ENCODE measurements at places on chromosomes 7 and 10.
A peak's percentile ranks its signal among the peaks of the same experiment; 100 is the strongest.

DNA sequence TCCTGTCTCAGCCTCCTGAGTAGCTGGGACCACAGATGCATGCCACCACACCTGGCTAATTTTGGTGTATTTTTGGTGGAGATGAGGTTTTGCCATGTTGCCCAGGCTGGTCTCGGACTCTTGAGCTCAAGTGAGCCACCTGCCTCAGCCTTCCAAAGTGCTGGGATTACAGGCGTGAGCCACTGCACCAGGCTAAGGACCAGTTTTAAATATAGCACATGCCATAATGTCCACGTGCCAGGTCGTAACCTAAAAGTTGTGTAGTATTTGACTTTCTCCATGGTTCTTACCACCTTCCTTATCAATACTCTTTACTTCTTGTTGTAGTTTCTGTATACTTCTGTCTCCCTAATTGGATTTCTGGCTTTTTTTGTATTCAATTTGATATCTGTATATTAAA is 13.3 kb downstream of the ANKIB1 start:
- no peak for DNase-seq

- DNase-seq = no peak
Observed at GRCh38 chr7:42934291-42934690, 2.1 kb downstream of the MRPL32 start.

GRCh38 chr10:77471069-77471536 is 166.5 kb downstream of the KCNMA1 start:
- DNase-seq = no peak

DNA sequence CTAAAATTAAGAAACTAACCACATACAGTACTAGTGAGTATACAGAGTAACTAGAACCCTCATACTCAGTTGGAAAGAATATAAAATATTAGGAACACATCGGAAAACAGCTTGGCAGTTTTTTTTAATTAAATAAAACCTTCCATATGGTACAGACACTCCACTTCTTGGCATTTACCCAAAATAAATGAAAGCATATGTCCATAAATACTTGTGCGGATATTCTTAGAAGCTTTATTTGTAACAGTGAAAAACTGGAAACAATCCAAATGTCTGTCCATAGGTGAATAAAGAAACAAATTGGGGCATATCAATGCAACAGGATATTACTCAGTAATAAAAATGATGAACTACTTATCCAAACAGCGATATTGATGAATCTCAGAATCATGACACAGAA is 410.0 kb downstream of the HTR7 start:
- DNase-seq = peak; percentile 7

DNA sequence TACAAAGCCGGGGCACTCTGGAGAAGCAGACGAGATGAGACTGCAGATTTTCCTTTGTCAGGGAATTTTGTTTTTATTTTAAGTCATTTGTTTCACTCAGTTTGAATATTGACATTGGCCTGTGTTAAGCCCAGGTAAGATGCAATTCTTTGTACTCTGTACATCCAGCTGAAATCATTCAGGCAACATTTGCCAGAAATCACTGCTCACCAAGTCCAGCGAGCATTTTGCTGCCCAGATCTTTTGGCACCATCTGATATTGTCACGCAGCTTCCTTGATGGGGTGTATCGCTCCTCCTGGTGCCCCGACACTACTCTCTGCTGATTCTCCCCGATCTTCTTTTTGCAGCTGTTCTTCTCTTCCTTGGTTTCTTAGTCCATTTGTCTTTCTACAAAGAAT is 261.7 kb downstream of the GALNT17 start:
- DNase-seq = no peak

GRCh38 chr10:108362296-108362695 is 1197.8 kb upstream of the SORCS1 start:
- no peak for DNase-seq

GRCh38 chr10:13684252-13684791 is 97.6 kb downstream of the PRPF18 start:
- peak; percentile 76 for DNase-seq

DNA sequence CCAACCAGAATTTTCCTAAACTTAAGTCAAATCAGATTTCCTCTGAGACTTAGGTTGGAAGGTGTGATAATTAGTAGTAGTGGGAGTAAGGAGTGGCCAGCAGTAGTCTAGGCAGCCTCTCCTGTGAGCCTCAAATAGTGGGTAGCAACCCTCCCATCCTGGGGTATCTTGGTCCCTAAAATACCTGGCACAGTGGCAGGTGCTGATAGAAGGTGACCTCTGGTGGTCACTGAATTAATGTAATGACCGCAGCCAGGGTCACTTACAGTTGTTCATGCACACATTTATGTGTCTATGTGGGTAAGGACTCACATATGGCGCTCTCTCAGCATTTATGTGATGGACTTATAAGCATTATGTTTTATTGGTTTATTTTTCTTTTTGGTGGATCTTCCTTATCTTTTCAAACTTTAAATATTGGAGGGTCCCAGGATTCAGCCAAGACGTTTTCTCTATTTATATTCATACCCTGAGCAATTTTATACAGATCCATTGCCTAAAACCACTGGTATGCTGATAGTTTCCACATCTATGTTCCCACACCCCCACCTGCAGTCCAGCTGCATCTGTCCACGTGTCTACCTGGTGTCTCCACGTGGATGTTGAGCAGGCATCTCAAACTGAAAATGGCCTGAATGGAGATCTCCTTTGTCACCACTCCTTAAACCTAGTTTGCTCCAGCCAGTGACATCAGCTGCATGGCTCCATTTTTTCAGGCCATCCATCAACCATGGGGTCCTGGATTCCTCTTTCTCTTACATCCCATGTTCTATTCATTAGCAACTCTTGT is 18.3 kb downstream of the BMPER start:
- DNase-seq = no peak

GRCh38 chr7:98985406-98985805 is 107.1 kb downstream of the TRRAP start:
- DNase-seq = no peak

DNA sequence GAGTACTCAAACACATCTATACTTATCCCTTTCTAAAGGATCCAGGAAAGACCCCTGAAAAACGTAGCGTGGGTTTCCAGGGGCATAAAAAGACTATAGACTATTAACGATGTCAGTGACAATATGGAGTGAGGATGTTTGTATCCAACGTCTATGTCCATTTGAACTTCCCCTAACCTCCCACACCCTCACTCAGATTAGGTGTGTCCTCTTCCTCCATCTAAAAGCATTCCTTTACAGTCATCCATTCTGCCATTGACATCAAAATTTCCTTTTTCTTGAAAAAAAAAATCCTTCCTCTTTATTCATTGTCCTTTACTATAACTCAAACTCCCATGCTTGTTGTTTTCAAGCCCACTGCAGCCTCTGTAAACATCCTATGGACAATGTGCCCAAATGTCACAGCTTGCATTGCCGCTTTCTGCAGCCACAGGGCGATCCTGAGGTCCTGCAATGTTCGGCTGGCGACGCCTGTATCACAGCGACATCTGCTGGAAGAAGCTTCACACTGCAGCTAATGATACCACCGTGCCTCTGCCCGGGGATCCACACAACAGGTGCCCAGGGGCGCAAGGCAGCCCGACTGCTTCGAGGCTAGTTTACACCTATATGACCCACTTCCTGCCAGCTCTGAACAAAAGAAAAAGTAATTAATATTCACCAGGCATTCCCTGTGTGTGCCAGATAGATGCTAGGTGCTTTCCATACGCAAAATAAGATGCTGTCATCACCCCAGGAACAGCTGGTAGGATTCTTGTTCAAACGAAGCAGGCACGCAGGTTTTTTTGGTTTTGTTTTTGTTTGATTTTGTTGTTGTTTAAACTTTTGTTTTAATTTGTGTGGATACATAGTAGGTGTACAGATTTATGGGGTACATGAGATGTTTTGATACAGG is 267.9 kb upstream of the GHITM start:
- DNase-seq = peak; percentile 46

- DNase-seq = no peak
Observed at GRCh38 chr10:93656155-93656554, 43.8 kb downstream of the PDE6C start.

- no peak for DNase-seq
Observed at GRCh38 chr7:17408245-17408903, 109.9 kb downstream of the AHR start.

DNA sequence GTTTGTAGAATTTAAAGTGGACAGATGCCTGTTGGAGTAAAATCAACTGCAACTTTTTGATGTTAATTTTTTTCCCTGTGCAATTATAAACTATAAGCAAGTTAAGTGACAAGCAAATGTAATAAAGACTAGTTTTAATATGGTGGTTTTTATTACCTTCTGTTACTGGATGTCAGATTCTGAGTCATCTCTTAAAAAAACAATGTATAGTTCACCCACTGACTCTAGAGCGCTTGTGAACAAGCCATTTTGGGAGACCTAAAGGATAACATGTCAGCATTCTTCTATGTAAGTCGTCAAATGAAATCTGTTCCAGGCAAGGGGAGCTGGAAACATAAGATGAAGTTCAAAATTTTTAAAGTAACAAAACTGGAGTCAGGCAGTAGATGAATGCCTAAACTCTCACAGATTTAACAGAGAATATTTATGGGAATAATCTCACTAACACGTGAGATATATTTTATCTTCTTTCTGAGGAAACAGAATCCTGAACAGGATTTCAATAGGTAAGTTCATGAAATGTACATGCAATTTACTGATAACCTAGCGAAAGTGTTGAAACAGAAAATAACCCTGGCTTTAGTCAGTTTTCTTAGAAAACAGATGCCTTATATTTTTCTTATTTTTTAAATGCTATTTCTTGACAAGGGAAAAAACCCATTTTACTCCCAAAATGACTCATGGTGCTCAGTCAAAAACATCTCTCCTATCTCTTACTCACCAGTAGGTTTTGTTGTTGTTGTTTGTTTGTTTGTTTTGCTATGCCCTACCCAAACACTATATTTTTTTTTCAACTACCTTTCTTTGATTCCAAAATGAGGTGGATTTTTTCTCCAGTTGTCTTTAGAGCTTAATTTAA is 91.7 kb downstream of the SLC39A12 start:
- DNase-seq = no peak

DNA sequence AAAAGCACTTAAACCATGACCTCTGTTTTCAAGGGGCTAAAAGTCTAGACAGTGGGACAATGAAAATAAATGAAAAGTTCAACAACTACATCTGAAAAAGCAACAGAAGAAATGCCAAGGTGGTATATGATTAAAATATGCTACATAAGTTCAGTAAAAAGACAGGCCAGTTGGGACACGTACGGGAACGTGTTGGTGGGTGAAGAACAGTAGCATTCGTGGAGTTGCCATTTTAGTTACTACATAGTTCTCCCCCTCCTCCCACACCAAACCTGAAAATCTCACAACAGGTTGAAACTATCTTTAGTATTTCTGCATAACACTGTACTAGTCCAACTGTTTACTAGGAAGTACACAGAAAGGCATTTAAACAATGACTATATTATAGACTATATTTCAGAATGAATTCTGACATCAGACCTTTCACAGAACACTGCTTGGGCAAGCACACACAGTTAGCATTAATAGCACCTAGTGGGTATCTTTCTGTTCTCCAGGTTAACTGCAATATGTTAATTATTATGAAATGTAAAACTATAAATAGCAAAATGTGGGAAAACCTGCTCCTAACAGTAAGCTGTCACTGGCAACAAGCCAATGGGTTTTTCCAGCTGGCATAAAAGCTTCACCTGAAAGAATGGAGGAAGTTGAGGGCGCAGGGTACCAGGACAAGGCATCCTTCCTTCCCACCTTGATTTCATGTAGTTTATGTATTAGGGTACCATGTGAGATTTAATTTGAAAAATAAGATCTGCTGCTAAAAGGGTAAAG is 135.0 kb downstream of the STRA8 start:
- no peak for DNase-seq

DNA sequence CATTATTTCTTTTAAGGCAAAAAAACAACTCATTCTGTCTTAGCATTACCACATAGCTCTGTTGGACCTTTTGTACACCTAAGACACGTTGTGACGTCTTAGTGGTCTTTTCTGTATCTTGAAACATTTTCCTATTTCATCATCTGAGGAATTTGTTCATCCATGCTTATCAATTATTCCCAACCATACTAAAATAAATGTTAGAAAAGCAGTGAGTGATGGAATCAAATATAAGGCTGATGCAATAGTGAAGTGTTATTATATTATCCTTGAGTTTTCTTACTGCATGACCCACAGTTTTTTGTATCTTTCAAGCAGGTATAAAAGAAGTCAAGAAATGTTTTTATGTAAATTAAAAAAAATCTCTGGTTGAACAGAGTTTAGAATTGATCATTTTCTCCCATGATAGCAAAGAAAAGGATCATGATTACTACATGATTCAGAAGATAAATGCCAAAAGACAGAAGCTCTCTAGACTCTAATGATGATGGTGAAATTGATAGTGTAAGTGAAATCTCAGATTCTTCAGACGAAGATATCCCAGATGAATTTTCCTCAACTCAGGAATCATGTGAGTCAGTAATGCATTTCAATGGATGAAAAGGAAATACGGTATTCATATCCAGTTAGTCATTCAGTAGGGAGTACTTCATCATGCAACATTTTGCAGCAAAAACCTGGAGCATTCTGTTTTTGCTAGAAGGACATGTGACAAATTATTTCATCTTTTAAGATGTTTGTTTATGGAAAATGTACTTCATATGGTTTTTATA is 51.4 kb downstream of the CELF2 start:
- no peak for DNase-seq

DNA sequence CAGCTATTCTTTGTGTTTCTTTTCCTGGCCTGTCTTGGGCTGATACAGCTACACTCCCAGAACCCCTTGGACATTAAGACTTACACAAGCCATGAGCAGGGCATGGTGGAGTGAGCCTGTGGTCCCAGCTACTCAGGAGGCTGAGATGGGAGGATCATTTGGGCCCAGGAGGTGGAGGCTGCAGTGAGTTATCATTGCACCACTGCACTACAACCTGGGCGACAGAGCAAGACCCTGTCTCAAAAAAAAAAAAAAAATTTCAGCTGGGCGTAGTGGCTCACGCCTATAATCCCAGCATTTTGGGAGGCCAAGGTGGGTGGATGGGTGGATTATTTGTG is 13.6 kb upstream of the FOXK1 start:
- DNase-seq = no peak

- DNase-seq = no peak
Observed at GRCh38 chr7:90686146-90686545, 90.0 kb downstream of the CDK14 start.

DNA sequence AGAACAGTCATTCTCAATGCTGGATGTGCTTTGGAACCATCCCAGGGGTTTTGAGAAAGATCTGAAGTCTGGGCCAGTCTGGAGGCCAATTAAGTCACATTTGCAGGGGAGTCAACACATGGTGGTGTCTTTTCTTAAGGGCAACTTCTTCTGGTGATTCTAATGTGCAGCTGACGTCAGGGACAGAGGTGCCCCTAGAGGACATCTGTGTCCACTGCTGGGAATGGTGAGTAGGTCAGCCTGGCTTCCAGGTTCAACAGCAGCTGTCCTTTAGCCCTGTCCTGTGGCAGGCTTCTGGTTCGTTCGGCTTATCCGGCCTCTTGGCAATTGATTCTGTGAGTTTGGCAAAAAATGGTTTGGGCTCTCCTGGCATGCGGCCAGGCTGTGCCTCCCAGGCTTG is 269.7 kb upstream of the HABP2 start:
- DNase-seq = no peak

GRCh38 chr7:158289761-158290523 is 297.7 kb downstream of the PTPRN2 start:
- DNase-seq = no peak
